ENCODE measurements at places on chromosomes 5 and 9.

GRCh38 chr5:139100825-139101224, 97.3 kb downstream of the SIL1 start:
- no peak for DNase-seq

- no peak for DNase-seq
Observed at GRCh38 chr5:115961381-115962238, 665 bp upstream of the LVRN start.

DNA sequence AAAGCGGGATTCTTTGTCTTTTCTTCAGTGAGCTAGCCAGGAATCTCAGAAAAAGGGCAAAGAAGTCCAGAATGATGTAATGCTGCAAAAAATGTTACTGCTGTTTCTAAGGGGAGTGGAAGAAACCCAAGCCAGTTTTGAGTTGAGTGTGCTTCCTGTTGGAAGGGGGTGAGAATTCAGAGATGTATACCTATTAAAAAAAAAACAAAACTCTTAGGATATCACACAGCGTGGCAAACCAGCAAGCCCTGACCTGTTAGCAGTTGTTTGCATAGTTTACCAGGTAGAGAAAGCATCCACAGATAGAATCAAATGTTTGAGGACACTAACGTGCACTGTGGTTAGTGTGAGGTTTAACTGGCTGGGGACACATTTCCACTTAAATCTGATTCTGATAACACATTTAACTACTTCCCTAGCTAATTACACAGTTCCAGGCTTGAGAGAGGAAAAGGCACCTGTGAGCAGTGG, 11.4 kb downstream of the BASP1 start:
- DNase-seq, result no peak

GRCh38 chr9:136808075-136808805, 492 bp downstream of the RABL6 start:
- DNase-seq, result no peak

DNA sequence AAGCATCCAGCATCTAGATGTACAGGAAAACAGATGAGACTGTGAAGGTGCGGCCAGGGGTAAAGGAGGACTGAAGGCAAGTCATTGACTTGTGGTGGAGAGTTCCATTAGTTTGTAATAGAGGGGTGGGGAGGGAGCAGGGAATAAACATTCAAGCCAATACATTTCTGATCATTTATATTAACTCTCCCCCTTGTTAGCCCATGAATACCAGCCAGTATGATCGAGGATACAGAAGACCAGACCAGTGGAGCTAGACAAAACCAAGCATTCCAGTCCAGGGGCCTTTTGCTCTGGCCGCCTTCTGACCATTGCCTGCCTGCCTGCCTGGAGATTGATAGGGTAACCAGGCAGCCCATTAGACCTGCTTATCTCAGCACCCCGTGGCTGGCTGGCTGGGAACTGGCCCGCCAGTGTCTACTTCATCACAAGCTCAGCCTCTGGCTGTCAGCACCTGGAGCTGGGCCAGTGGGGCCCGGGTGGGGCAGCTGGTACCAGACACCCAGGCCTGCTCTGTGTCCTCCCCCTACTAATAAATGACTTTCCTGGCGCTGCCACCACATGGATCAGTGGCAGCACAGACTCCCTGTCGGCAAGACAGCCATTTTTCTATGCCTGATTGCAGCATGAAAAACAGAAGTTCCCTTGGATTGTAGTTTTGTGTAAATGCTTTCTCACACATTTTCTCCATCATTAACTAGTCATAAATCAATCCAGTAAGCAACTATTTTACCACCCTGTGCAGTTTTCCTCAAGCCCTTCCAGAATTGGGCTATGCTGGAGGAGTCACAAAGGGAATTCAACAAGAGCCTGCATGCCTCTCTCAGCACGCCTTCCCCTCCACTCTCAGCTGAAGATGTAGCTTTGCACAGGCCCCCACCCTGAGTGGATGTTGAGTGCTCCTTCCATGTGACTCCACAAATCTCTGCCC, 181.3 kb downstream of the SNCAIP start:
- no peak for DNase-seq

DNA sequence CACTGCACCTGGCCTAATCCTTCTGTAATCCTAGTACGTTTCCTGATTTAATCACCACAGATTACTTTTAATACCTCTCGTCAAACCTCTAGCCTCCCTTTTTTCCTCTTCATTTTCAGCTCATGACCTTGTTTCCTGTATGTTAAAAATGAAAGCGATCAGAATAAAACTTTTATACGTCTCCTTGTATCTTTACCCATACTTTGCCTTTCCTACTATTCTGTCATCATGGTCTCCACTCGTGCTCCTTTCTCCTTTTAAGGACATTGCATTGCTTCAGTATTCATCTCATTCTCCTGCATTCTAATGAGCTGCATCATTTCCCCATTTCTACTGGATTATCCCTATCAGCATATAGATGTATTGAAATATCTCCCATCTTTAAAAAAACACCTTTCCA, 8.5 kb downstream of the CDC42SE2 start:
- no peak for DNase-seq

GRCh38 chr9:87370049-87370685, 127.5 kb upstream of the DAPK1 start:
- DNase-seq, result no peak

DNA sequence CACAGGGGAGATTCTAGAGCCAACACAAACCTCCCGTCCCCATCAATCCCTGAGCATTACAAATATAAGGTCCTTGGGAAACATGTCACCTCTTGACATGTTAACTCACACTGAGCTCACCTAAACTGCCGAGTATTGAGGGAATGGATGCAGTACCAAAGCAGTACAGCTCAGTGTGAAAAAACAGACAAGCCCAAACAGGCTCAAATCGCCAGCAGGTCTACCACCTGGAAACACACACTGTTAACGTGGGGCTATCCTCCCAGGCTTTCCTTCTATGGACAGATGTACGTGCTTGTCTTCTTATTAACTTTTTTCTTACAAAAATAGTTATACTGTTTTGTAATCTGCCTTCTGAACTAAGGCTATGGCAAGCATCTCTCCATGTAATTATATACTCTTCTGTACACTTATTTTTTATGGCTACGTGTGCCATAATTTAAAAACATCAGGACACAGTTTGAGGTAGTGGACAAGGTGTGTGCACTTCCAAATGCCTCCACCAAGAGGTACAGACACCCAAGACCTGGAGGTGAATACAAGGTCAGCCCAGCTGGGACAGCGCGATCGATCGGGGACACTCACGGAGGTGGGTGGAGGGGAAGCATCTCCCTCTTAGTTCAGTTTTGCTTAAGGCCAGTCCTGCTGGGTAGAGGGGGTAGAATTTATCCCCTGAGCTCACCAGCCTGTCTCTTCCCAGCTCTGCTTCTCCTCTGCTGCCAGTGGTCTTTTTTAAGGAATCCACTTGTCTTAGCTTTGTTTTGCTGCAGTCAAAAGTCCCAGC, 76.5 kb downstream of the DAP start:
- DNase-seq, result no peak

GRCh38 chr5:142754031-142754430, 16.1 kb upstream of the ARHGAP26 start:
- DNase-seq, result no peak

DNA sequence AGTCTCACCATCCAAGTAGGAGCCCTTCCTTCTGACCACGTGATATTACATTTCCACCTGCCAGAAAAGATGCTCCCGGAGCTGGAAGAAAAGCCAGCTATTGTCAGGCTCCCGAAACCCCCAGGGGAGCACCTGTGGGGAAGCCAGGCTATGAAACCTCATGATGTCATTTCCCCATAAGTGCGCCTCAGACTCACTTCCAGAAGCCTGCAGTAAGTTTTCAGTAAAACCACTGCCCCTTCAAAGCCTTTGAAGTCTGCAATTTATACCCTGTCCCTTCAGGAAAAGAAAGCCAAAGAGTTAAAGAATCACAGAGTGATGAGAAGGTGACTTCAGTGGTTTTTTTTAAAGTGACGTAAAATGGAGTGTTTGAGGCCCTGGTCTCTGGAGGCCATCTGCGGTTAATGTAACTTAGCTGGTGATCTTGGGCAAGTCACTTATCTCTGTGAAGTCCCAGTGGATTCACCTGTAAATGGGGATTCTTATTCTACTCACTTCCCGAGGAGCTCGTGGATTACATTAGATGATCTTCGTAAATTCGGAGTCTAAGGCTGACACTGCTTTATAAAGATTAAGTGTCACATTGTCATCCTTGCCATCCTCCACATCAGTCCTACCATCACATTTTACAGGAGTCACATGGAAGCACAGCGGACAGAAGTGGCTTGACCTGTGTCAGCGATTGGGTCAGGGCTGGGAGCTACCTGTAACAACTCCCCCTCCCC, 2.6 kb upstream of the SEMA6A start:
- DNase-seq, result no peak

DNA sequence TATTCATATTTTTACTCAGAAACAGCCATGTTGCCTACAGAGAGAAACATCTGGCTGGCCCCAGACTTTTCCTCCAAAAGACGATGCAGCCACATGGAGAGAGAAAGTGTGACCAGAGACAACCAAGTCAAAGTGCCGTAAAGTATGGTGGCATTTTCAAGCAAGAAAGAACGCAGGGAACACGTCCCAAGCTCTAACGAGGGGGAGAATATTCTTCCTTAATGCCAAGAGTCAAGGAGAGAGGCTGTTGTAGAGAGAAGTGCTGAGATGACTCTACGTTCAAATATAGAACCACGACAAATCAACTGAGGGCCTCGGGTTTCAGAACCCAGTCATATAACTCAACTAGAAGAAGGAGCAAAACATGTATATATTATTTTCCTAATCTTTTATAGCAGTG, 55.9 kb downstream of the FNBP1 start:
- DNase-seq, result no peak

GRCh38 chr9:120344230-120344629, 235.7 kb downstream of the CDK5RAP2 start:
- peak; percentile 19 for DNase-seq

GRCh38 chr9:128396970-128397613, 23.6 kb upstream of the CERCAM start:
- no peak for DNase-seq

DNA sequence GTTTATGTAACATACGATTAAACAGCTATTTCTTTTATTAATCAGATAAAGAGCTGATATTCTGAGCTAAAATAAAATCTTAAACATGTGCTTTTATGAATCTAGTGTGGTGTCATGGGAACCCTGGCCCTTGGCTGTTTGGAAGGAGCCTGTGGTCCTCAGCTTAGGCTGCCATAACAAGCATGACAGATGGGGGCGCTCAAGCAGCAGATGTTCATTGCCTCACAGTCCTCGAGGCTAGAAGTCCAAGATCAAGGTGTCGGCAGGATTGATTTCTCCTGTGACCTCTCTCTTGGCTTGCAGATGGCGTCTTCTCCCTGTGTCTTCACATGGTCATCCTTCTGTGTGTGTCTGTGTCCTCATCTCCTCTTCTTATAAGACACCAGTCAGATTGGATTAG, 448.2 kb downstream of the GADD45G start:
- DNase-seq, result no peak

GRCh38 chr5:33846851-33847250, 44.9 kb downstream of the ADAMTS12 start:
- DNase-seq, result no peak

DNA sequence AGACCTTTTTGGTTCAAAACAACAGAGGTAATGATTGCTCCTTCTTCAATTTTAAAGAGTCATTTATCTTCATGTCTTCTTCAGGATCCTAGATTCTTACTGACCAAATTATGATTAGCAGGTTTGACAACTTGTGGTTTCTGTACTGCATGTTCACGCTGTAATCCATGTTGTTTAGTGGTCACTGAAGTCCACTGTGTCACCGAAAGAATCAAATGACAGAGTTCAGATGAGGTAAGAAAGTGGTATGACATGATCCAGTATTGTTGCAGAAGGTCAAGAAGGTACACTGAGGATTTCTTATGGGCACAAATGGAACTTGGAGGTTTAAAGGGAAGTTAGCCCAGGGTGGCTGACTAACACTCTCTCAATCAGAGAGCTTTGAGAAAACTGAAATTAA, 649.2 kb downstream of the EFNA5 start:
- DNase-seq, result no peak

- DNase-seq, result no peak
Observed at GRCh38 chr5:126359884-126360283, 63.3 kb upstream of the GRAMD2B start.

- DNase-seq, result no peak
Observed at GRCh38 chr9:92974761-92975755, 27.7 kb downstream of the FGD3 start.

- DNase-seq, result no peak
Observed at GRCh38 chr5:157672976-157673375, 1.6 kb downstream of the C5orf52 start.

DNA sequence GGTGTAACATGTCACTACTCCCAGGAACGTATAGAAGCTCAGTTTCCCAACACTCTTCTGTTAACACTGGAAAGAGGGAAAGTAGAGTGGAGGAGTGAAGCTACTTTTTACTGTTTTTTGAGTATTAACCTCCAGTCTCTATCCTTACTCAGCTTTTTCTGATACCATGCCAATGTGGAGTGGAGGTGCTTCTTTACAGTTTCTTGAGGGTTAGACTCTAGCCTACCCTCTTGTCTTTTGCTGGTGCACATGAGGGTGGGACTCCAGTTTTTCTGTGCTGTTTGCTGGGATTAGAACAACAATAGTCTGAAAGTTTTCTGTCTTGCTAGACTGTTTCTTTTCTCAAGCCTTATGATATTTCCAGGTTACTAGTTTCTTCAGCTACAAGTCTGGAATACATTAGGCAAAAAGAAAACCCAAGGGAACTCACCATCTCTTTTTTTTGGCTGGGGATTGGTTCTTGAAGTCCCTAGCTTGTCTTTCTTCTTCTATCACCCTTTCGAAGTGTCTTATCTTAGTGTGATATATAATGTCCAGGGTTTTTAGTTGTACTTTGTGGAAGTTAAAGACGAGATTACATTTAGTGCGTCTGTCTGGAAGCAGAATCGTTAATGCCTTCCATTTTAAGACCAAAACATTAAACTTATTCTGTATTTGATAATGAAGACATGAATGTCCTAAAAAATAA, 35.9 kb downstream of the PRR16 start:
- DNase-seq, result no peak

DNA sequence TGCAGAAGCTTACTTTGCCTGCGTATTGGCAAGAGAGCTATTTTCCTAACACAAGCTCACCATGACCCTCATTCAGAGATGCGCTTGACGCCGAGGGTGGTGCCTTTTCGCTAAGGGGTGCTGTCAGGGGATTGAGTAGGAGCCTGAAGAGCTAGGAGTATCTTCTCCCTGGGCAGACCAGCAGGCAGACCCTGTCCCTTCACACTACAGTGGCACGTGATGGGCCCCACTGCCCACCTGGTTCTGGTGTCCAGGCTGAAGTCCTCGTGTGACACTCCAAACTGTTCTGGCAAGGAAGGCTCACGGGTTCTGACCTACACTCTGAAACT, 198.3 kb downstream of the AUH start:
- no peak for DNase-seq

All from GM04503 (cell line).